Stimulated activated CD8-positive, alpha-beta memory T cell treated with anti-CD3 and anti-CD28 coated beads, Interleukin-4, amount 100 ng/mL, for 24 hours (primary cell): ENCODE measurements at places on chromosomes 5 and 9.

GRCh38 chr5:109888989-109889388, 199.3 kb downstream of the MAN2A1 start:
- DNase-seq = no peak

DNA sequence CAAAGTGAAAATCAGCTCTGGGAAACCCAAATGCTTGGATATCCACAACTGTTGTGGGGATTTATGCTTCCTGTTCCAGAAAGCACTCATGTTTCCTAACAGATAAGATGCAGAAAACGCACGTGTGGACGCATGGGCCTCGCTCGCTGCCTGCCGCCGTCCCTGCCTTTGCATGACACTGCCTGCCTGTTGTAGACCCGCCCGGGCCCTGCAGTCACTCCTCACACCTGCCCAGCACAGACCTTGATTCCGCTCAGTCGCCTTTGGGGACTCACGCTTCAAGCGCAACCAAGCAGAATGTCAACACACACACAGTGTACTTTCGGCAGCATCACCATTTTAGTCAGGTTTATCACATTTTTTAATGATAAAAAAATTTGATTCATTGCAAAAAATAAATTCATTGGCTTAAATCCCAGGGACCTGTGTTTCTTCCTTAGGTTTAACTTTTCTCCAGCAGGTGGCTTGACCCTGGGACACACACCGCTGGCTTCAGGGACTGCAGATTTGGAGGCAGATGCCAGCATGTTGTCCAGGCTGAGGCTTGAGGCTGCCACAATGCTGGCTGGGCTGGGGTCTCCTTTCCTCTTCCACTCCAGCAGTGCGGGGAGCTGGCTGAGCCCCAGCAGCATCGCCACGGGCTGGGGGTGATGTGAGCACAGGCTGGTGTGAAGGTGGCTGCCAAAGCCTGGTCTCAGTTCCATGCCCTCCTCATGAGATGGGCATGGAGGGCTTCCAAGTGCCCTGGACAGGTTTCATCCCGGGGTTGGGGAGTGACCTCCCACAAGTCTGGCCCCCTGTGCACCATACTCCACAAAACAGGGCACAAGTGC, 416.9 kb upstream of the IRX4 start:
- DNase-seq = no peak

DNA sequence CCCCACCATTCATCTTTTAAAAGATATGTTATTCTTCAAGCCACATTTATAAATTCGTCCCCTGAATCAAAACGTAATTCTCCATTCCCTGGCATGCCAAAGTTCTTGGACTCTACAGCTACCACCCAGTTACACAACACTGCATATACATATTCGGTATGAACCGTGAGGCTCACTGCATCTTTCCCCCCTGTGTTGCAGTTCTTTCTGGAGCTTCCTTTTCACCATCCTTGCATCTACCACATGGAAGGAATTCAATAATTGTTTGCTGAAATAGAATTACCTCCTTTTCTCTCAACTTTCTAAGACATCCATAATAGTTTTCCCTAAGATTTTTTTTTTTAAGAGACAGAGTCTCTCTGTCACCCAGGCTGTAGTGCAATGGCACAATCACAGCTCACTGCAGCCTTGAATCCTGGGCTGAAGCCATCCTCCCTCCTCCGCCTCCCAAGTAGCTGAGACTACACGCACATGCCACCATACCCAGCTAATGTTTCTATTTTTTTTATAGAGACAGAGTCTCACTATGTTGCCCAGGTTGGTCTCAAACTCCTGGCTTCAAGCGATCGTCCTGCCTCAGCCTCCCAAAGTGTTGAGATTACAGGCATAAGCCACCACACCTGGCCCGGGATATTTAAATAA, 3.3 kb downstream of the LPAR1 start:
- no peak for DNase-seq

DNA sequence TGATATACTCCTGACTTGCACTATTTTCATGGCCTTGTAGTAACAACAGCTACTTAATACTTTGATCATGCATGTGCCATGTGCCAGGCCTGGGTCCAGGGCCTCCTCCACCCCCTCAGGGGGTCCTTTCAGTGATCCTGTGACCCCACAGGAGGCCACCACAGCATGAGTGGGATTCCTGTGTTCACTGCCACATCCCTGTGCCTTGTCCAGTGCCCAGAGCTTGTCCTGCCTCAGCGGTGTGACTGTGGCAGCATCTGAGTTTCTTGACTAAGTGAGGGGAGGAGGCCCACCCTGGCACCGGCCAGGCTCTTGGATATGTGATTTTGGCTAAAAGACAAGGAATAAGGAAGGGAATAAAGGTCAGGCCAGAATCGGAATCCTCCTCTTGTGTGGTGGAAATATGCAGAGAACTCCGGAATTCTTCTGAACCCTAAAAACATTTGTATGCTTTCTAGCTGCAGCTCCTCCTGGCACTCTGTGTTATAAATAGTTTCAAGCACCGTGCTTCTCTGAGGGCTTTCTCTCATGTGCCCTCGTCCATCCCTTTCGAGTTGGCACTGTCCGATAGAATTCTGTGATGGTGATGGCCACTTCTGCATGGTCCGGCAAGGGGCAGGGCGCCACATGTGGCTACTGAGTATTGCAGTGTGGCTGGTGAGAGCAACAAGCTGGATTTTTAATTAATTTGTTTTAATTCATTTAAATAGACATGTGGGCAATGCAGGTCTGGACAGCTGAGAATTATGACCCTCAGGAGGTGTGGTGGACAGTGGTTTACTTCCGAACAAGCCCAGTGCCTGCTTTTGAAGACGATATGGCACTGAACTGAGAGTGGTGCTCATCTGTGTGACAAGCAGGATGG, 31.8 kb downstream of the TENT4A start:
- no peak for DNase-seq

DNA sequence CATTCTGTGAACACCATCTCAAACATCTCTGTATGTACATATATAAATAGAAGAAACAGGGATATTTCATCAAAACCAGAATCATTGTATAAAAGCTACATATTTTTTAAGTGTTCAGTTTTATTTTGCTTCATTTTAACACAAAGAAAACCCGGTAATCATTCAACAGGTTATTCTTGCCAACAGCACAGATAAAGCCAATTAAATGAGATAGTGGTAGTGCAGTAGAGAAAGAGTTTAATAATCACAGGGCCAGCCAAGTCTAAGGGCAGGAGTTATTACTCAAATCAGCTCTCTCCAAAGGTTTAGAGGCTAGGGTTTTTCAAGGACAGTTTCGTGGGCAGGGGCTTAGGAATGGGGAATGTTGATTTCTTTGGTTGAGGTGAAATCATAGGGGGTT, 261.0 kb upstream of the KIF2A start:
- DNase-seq = no peak

DNA sequence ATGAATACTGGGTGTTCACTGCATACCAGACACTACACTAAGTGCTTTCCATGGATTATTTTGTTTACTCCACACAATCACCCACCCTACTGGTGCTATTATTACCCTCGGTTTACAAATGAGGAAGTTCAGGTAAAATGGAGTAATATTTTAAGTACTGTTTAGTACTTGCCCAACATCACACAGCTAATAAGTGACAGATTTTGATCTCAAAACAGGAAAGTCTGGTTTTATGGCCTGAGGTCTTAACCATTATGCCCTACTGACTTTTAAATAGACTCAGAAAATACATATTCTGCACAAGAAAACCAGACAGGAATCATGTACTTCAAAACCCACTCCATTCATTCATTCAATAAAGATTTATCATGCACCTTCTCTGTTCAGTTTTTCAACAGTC, 431.0 kb upstream of the TLE4 start:
- DNase-seq = no peak

- DNase-seq = no peak
Measured at GRCh38 chr9:37377688-37378612, 44.5 kb upstream of the GRHPR start.

- no peak for DNase-seq
Measured at GRCh38 chr5:34657274-34657921, 1.3 kb downstream of the RAI14 start.

GRCh38 chr5:171221916-171222315, 87.1 kb upstream of the TLX3 start:
- DNase-seq = no peak

DNA sequence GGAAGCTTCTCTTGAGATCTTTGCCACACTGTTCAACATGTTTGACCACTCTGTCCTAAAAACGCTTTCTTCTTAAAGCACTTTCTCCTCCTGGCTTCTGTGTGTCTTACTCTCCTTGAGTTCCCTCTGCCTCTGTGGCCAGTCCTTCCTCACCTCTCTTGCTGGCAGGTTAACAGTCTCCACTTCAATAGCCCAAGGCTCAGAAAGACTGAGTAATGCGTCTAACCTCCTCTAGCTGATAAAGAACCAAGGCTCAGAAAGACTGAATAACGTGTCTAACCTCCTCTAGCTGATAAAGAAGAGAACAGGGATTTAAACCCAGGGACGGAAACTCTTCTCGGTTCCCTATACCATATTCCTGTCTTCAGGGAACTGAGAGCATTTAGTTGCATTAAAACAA, 205.2 kb downstream of the AOPEP start:
- no peak for DNase-seq

DNA sequence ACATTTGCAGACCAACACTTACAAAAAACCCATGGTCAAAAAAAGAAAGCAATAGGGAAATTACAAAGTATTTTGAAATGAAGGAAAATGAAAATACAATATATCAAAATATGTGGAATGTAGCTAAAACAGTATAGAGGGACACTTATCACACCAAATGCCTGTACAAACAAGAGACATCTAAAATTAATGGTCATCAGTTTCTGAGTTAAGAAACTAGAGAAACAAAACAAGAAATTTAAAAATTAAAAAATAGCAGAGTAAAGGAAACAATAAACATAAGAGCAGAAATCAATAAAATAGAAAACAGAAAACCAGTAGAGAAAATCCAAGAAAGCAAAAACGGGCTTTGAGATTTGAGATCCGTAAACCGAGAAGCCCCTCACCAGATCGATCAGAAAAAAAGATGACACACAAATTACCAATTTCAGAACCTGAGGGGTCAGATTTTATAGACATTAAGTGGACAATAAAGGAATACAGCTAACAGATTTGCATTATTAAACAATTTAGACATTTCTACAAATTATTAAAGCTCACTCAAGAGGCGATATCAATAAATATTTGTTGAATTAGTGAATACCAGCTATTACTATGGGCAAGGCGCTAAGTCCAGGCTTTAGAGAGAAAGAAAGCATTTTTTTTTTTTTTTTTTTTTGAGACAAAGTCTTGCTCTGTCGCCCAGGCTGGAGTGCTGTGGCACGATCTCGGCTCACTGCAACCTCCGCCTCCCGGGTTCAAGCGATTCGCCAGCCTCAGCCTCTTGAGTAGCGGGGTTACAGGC, 1.0 kb upstream of the TENT2 start:
- DNase-seq = no peak

DNA sequence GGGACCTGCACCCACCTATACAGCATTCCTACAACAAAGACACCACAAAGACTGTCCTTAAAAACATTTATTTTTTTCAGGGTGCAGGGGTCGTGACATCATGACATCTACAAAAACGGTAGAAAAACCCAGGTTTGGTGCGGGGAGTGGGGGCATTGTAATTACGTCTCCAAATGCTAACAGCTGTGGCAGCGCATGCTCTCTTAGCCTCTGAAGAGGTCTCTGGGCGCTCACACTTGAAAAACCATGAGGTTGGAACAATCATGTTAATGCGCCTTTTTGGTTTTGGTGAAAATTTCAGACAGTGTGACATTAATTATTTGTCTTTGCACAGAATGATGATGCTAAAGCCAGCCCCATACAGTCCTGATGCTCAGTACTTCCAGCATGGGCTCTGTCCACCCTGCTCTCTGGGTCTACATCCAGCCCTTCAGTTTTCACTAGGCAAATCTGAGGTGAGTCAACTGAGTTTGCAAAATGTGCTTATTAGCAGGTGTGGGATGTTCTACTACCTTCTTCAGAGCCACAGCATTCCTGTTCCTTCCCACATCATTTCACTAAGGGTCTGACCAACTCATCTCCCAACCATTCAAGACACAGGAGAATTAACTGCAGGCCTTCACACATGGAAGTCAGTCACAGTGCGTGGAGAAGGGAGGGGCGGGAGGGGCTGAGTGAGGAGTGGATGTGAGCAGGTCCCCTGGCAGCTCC, 14.1 kb downstream of the ALDH1B1 start:
- DNase-seq = no peak

GRCh38 chr9:68808338-68808890, 103.4 kb downstream of the PIP5K1B start:
- no peak for DNase-seq

- DNase-seq = no peak
Measured at GRCh38 chr5:179122411-179123108, 62.4 kb downstream of the ZNF354C start.

DNA sequence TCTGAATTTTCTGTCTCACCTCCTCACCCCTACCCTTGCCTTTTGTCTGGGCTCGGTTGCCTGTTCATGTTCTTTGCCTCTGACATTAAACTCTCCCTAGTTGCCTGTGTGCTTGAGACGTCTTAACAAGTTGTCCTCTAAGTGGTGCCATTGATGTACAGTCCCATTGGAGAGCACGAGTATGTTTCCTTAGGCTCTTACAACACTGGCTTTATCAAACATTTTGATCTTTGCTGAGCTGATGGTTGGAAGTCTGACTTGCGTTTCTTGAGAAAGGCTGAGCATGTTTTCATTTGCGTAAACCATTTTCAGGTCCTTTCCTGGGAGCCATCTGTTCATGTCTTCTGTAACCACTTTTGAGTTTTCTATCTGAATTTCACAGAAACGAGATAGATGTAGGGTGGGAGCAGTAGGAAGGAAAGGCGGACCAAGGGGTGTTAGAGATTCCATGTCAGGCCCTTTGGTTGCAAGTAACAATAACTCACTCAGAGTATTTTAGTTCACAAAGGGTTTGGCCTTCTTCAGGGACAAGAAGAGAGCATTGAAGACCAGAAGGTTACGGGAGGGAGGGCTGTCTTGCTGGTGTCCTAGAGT, 35.4 kb downstream of the OTULIN start:
- DNase-seq = no peak

DNA sequence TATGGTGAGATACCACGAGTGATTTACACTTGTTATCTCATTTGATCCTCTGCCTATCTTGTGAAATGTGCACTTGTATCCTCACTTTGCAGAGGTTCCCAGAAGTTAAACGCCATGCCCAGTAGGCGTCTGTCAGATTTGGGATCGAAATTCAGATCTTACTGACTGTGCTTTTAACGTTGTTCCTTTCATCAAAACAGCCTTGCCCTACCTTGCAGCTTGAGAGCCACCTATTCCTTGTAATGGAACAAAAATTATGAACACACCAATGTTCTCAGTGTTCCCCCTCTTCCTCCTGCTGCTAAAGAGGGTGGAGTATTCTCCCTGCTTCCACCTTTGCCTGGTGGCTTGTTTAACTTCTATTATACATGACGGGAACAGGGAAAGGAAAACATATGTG, 257.0 kb downstream of the MSX2 start:
- DNase-seq = no peak

GRCh38 chr9:4850603-4851310, 58.0 kb downstream of the RCL1 start:
- DNase-seq = no peak
